ENCODE measurements at places on chromosomes 7 and 10.

- DNase-seq, result no peak
Measured at GRCh38 chr10:119655566-119656001, 4.4 kb downstream of the BAG3 start.

DNA sequence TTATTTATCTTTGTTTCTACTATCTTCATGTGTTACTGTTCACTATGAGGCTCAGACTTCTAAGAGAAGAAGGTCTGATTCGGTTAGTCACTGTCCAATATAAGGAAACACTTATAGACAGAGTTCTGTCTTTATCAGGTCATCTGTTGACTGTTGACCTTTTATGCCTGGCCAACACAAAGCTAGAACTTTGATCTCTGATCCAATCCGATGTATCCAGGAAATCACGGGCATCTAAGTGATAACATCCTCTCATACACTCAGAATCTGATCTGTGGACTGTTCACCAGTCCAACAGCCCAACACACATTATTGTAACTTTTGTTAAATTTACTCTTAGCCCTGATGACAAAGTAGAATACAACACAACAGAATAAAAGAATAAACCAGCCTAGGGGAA lies 114.6 kb downstream of the SRI start:
- peak; percentile 44 for DNase-seq

GRCh38 chr7:157009170-157009777 lies 1.2 kb downstream of the MNX1 start:
- DNase-seq, result peak; percentile 56

- no peak for DNase-seq
Measured at GRCh38 chr10:119375574-119376272, 166.8 kb downstream of the RGS10 start.

DNA sequence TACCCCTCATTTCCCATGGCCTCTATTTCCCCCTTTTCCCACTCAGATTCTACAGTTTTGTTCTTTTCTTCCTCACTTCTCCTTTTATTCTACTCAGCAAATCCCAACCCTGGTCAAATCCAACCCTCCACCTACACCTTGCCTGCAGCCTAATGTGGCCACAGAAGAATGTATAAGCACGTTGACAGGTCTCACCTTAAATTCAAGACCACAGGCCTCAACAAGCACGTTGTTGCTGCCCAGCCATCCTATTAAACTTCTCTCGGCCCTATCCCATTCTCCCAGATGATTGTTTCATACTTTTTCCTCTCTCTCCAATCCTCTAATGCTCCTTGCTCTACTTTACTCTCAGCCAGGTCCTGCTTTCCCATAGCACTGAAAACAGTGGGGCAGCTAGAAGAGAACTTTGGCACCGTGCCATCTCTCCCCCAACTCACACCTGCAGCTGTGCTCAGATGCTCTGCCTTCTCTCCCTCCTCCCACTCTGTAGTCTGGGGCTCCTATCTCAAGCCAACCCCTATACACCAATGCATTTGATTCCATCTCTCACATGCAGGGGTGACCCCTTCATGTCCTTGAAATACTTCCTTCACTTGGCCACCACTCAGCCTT lies 6.8 kb upstream of the EIF3A start:
- no peak for DNase-seq

DNA sequence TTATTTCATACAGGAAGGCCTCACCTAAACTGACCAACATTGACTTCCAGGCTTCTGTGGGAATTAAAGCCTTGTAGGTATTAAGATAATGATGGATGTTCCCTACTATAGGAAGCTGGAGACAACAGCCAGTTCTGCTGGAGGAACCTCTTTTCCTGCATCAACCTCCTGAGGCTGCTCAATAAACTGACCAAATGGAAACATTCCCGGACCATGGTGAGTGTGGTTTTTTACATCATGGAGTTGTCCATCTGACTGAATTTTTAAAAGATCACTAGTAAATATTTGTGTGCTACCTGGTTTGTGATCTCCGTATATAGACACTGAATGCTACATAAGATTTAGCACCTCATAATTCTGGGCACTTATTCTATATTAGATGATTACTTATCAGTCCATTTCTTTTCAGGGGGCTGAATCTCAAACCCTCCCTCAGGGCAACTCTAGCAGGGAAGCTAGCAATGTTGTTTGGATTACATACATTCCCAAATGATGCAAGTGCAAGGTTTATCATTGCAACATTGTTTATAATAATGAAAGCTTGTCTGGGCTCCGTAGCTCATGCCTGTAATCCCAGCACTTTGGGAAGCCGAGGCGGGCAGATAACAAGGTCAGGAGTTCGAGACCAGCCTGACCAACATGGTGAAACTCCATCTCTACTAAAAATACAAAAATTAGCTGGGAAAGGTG lies 21.5 kb upstream of the SMKR1 start:
- no peak for DNase-seq

DNA sequence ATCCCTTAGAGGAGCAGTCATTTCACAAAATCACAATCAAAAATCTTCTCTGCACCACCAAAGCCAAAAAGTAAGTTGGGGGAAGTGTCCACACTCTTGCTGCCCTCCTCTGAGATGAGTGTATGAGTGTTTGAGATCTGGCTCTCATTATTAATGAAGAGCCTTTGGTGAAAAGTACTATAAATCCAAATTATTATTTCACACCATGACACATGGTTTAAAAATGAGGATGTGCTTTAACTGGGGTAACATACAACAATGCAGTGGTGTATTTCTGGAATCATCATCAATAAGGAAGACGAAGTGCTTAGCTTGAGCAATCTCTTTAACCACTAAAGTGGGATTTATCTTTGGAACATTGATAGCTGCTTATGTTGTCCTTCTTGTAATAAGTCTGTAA lies 114.2 kb upstream of the ADAM12 start:
- DNase-seq, result no peak

DNA sequence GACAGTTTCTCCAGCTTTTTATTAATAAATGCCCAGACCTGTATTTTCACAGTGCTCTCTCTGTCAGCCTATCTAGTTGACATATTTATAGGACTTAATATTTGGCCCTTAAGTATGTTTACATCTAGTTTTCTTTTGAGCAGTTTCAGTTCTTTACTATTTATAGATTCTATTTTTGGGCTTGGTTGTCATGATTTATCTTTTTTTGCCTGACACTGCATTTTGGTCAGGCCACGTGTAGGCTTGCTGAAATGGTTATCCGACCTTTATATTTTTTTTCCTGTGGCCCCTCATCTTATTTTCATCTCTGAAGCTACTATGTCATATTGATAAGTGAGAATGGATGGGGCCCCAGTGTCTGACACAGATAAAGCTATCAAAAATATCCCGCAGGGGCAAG lies 515.4 kb upstream of the FZD8 start:
- DNase-seq, result no peak

DNA sequence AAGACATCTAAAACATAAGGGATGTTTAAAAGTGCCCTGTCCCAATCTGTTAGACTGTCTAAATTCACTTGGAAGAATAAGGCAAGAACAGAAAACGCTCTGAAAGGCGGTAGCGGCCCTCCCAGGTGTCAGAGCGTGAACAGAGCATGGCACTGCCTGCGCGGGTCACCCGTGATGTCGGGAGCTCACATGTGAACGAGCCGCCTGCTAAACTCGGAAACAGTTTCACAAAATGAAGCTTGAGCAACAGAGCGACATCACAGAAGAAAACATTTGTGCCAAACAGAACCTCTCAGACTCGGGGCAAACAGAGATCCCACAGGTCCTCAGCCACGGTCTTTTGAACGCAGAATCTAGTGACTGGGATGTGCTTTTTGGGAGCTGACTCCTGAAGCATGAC lies 12.8 kb downstream of the BRI3 start:
- DNase-seq, result no peak

GRCh38 chr10:92126100-92126650 lies 164.7 kb downstream of the CPEB3 start:
- no peak for DNase-seq
